ENCODE measurements at places on chromosomes 6 and 20.

GRCh38 chr20:38973645-38974044, 11.5 kb downstream of the DHX35 start:
- no peak for DNase-seq

GRCh38 chr6:41560431-41561192, 14.4 kb downstream of the FOXP4 start:
- peak; percentile 84 for DNase-seq

GRCh38 chr6:47008397-47008763, 33.8 kb downstream of the ADGRF1 start:
- DNase-seq: no peak

DNA sequence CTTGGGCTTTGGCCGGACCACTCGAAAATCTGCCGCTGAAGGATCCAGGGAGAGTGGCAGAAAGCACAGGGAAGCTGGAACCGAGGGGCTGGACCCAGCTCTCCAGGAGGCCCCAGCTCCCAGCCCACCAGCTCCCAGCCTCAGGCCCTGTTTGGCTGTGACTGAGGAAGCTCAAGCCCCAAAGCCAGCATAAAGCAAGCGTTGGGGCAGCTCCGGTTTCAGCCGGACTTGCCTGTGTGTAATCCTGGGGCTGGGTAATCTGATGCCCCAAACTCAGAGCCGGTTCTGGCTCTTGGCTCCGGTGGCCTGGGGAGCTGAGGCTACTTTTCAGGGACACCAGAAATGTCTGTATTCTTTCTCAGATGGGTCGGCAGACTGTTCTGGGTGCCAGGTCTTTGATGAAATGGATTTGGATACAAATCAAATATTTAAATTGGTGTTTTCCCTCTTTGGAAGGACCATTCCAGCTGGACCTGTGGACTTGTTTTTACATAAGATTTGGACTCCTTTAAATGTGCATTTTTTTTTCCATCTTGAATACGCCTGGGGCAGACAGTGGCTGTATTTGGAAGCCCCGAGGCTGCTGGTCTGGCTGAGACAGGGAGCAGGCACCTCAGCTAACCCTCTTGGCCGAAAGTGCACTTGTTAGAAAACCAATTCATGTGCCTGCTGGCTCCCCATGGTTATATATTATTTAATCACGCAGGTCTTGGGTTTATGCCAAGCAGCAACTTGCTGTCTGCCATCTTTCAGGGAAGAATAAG, 29.7 kb downstream of the RPP40 start:
- DNase-seq: no peak

DNA sequence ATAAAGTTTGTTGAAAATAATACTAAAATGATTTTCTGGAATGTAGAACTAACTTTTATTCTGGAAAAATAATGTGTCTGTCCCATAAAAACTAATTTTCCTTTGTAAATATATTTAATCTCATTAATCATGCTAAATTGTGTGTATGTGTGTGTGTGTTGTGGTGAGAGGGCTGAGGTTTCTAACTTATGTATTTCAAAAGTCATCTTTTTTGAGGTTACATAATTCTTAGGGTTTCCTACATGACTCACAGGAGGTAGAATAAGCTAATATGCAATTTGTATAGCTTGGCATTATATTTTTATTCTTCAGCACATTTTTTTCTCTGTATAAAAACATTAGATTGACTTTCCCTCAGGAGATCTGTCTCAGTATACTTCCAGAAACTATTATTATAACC, 64.1 kb upstream of the CLVS2 start:
- no peak for DNase-seq

DNA sequence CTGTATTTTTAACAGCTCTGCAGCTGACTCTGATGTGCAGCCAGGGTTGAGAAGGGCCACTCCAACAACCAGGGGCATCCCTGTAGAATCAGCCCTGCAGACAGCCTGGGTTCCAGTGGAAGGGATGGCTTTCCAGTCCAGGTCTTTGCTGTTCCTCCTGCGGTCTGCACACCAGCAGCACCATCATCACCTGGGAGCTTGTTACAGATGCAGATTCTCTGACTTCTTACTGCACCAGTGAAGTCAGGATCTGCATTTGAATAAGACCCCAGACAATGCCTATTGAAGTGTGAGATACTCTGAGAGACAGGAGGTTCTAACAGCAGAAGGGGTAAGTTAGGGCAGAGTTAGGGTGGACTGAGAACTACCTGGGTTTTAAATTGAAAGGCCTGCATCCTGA, 151.3 kb downstream of the F13A1 start:
- no peak for DNase-seq

Measured in CD4-positive, alpha-beta T cell treated with Interleukin-2 at 100 ng/mL for 4 hours (primary cell).